T-cell (primary cell): ENCODE measurements at places on chromosomes 3 and 15.

GRCh38 chr15:98916826-98917225 is 90.8 kb downstream of the PGPEP1L start:
- no peaks in the 10 kb centered on the region for H3K4me1 ChIP-seq
- no peak overlapping the region for H3K4me3 ChIP-seq
- H3K27me3 ChIP-seq = no peaks in the 10 kb centered on the region
- no peak for DNase-seq

GRCh38 chr15:63507878-63508818 is 3.8 kb downstream of the USP3 start:
- H3K27ac ChIP-seq = peak overlapping the region; percentile 87
- DNase-seq = no peak
- no peaks in the 10 kb centered on the region for H3K27me3 ChIP-seq

- H3K36me3 ChIP-seq = no peaks in the 10 kb centered on the region
- no peak for DNase-seq
- no peak overlapping the region for H3K27ac ChIP-seq
- no peaks in the 10 kb centered on the region for H3K4me1 ChIP-seq
Measured at GRCh38 chr3:72334681-72335457, 513.4 kb downstream of the SHQ1 start.

- H3K36me3 ChIP-seq = no peaks in the 10 kb centered on the region
- peak within 1 kb of the TSS; percentile 64 for H3K4me3 ChIP-seq
- peaks cover 3% of the 10 kb centered on the region for H3K4me1 ChIP-seq
- DNase-seq = peak; percentile 66
- no peak within 1 kb of the TSS for H3K27ac ChIP-seq
Measured at GRCh38 chr15:41493205-41493901, at the start of gene ITPKA. TSS of gene ITPKA (plus strand) at chr15:41493874. CDS start at chr15:41493928, 54 bp downstream.

GRCh38 chr3:120801484-120801883 is 58.9 kb downstream of the GTF2E1 start:
- H3K4me1 ChIP-seq = no peaks in the 10 kb centered on the region
- DNase-seq = no peak
- peaks cover 3% of the 10 kb centered on the region for H3K27me3 ChIP-seq
- no peaks in the 10 kb centered on the region for H3K36me3 ChIP-seq
- H3K4me3 ChIP-seq = no peak overlapping the region

DNA sequence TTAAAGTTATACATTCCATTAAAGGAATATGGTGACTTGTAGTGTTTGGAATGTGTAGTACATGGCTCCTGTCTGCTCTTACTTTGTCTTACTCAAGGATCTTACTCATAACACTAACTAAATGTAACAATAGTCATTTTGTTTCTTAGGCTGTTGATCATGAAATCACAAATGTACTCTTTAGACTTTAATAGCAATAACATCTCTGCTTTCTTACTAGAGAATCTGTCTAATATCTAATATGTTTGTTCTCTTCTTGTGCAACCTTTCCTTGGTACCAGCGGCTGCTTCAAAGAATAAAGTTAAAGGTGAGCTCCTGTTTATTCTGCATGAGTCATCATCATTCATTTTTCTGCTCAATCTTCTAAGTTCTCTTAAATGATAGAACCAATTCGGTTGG is 767.5 kb downstream of the CADM2 start:
- no peaks in the 10 kb centered on the region for H3K36me3 ChIP-seq
- no peak overlapping the region for H3K27ac ChIP-seq
- H3K4me3 ChIP-seq = no peak overlapping the region
- H3K27me3 ChIP-seq = no peaks in the 10 kb centered on the region
- H3K4me1 ChIP-seq = no peaks in the 10 kb centered on the region

DNA sequence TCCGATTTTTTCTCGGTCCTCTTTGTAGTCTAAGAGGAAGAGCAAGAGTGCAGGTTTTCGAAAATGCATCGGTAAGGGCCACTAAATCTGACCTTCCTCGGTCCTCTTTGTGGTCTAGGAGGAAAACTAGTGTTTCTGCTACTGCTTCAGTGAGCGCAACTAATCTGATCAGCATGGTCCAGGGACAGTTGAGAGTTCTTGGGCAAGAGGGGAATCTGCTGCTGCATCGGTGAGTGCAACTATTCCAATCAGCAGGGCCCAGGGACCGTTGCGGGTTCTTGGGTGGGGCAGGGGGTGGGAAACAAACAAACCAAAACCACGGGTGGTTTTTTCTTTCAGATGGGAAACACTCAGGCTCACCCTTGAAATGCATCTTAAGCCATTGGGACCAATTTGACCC is 10.5 kb upstream of the OSBPL11 start:
- H3K4me3 ChIP-seq = no peak overlapping the region
- DNase-seq = no peak
- H3K27me3 ChIP-seq = peaks cover 7% of the 10 kb centered on the region
- H3K27ac ChIP-seq = no peak overlapping the region
- H3K4me1 ChIP-seq = no peaks in the 10 kb centered on the region

GRCh38 chr3:56196700-56197099 is 271.6 kb downstream of the ERC2 start:
- H3K4me3 ChIP-seq = no peak overlapping the region
- no peak for DNase-seq
- no peaks in the 10 kb centered on the region for H3K4me1 ChIP-seq

DNA sequence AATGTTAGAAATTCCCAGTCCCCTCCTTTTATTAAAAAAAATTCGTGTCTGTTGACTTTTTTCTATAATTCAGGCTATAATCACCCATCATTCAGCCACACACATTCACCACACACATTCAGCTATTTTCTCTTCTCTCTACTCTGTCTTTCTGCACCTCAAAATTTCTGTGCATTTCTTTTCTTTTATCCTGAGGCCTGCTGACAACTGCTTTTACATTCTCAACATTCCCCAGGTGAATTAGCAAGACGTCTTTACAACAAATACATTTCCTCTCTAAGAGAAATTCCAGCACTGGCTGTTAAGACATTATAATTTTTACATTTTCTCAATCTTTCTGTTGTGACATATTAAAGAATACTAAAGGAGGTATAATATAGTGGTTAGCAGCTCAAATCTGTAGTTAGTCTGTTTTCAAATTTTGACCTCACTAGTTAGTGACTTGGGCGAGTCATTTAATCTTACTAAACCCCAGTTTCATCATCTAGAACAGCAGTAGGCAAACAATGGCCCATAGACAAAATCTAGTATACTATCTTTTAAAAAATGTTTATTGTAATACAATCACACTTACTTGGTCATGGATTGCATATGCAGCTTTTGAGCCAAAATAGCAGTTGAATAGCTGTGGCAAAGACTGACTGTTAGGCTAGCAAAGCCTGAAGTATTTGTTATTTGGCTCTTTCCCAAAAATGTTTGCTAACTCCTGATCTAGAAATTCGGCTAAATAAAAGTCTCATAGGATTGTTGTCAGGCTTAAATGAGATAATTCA is 350.7 kb downstream of the NSUN3 start:
- no peak overlapping the region for H3K27ac ChIP-seq
- DNase-seq = no peak
- H3K36me3 ChIP-seq = no peaks in the 10 kb centered on the region
- H3K4me3 ChIP-seq = no peak overlapping the region
- H3K4me1 ChIP-seq = no peaks in the 10 kb centered on the region

DNA sequence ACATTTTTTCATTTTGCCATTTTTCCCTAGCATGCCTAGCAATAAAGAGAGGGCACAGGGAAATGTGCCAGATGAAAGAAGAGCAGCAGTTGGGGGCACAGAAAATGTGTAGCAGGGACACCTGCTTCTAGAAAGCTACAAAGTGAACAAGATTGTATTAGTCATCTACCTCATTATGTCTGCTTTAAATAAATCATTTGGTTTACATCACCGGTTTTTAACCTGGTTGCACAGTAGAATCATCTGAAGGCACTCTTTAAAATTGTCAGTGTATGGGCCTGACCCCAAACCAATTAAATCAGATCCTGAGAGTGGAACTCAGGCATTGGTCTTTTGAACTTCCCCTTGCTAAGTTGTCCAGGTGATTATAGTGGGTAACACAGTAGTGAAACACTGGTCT is 73.8 kb downstream of the ZBBX start:
- no peak for DNase-seq
- H3K4me3 ChIP-seq = no peak overlapping the region
- no peaks in the 10 kb centered on the region for H3K36me3 ChIP-seq

GRCh38 chr3:194468086-194468485 is 18.7 kb downstream of the ATP13A3 start:
- H3K27ac ChIP-seq = no peak overlapping the region
- H3K27me3 ChIP-seq = no peaks in the 10 kb centered on the region
- H3K36me3 ChIP-seq = no peaks in the 10 kb centered on the region
- no peak overlapping the region for H3K4me3 ChIP-seq
- peaks cover 2% of the 10 kb centered on the region for H3K4me1 ChIP-seq
- no peak for DNase-seq

- DNase-seq = no peak
- no peaks in the 10 kb centered on the region for H3K36me3 ChIP-seq
- H3K27me3 ChIP-seq = peaks cover 12% of the 10 kb centered on the region
Measured at GRCh38 chr15:36893276-36893675, 207.1 kb downstream of the MEIS2 start.

DNA sequence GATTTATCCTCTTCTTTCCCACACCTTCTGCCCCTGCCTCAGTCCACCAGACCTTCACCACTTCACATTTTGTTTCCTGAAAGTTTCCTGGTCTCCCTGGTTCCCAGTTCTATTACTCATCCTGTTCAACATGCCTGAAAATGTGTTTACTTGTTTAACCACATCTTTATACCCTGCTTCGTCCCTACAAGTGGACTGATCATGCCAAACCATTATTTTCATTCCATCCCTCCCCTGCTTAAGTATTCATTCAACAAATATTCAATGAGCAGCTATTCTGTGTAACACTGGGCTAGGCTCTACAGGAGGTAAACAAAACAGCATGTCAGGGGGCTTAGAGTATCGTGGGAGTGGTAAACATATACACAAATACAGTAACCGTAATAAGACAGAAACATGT is 5.5 kb downstream of the MYO5A start:
- H3K4me1 ChIP-seq = peaks cover 7% of the 10 kb centered on the region
- H3K4me3 ChIP-seq = no peak overlapping the region
- no peak for DNase-seq
- H3K27ac ChIP-seq = no peak overlapping the region

- peaks cover 19% of the 10 kb centered on the region for H3K36me3 ChIP-seq
- H3K27ac ChIP-seq = peak overlapping the region; percentile 92
- H3K27me3 ChIP-seq = no peaks in the 10 kb centered on the region
- DNase-seq = peak; percentile 11
Measured at GRCh38 chr3:49339581-49339940, 292 bp downstream of the USP4 start.

DNA sequence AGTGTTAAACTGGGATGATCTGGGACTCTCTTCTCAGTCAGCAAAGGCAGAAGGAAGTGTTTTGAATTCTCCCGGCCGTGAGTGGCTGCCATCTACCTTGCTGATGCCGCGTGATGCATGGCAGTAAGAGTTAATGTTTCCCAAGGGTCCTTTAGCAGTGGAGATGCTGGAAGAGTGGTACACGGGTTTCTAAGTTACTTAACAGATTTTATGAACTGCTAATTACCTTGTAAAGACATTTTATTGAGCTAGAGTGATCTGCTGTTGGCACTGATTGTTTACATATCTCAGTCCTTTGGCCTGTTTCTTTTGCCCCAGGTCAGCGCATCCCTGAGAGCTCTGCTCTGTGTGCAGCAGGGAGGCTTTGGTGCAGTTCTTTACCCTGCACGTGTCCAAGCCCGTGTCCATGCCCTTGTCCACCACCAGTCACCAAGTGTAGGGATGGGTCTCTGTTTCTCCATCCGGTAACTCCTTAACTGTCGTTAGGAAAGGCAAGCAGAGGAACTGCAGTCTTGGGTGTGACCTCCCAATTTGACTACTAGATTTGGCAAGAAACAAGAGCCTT is 172.3 kb downstream of the SLCO3A1 start:
- no peak overlapping the region for H3K4me3 ChIP-seq
- no peak for DNase-seq
- no peaks in the 10 kb centered on the region for H3K4me1 ChIP-seq

DNA sequence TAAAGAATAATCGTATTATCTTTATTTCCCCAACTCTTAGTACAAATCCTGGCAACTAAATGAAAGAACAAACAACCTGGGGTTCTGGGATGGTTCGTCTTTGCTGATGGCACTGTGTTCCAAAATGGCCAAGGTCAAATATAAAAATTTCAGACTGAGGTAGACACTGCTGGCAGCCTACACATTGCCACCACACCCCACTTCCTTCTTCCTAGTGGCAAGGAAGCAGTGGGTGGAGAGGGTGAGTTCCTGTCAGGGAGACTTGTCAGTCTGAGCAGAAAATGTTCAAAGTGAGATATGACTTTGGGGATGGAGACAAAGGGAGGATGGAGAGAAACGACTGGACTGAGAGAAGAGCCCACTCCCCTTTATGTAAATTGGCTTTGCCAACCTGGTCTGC is 69.6 kb downstream of the LMCD1 start:
- no peak overlapping the region for H3K4me3 ChIP-seq
- H3K27me3 ChIP-seq = no peaks in the 10 kb centered on the region
- H3K36me3 ChIP-seq = no peaks in the 10 kb centered on the region
- DNase-seq = peak; percentile 4
- peaks cover 9% of the 10 kb centered on the region for H3K4me1 ChIP-seq

GRCh38 chr3:112001526-112001925 is 2.8 kb downstream of the TAGLN3 start:
- no peaks in the 10 kb centered on the region for H3K36me3 ChIP-seq
- H3K27ac ChIP-seq = no peak overlapping the region
- no peaks in the 10 kb centered on the region for H3K27me3 ChIP-seq
- DNase-seq = no peak

DNA sequence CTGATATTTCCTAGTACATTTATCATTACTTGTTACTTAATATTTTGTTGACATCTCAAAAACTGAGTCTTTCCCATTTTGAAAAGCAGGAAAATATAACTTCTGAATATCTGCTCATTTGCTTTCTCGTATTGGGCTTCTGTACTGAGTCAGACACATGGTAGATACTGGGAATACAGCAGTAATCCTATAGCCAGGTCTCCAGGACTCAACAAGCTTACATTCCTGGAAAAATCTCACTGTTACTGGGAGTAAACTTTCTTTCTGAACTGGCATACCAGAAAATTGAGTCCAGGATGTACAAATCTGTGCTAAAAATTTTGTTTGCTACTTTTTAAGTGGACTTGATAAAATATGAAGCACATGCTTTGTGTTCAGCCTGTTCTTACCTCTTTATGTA is 240.4 kb downstream of the RBMS3 start:
- no peaks in the 10 kb centered on the region for H3K36me3 ChIP-seq
- H3K27ac ChIP-seq = no peak overlapping the region
- no peak for DNase-seq
